SK-N-MC (cell line): ENCODE measurements at places on chromosomes 4 and X.
A peak's percentile ranks its signal among the peaks of the same experiment; 100 is the strongest.

GRCh38 chr4:67725981-67726380, 25.0 kb upstream of the UBA6 start:
- DNase-seq: no peak

DNA sequence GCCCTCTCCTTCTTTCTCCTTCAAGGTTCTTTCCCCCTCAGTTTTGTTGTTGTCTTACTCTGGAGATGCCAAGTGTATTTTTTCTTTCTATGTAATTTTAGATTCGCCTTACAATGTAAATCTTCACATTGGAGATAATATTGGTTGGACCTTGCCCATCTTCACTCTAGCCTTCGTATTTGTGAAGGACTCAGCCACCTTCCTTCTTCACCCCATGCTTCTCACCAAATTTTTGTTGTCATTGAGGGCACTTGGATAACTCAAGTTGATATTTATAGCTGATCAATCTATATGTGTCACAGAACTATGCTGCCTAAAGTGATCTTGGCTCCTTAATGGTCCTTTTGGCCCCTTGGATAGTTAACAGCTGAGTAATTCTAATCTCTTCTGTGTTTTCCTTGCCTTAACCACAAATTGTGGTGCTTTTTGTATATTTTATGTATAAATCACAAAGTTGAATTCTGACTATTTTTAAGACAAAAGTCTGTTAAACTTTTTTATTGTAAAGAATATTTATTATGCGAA, 6.5 kb downstream of the SPRY1 start:
- DNase-seq: no peak

DNA sequence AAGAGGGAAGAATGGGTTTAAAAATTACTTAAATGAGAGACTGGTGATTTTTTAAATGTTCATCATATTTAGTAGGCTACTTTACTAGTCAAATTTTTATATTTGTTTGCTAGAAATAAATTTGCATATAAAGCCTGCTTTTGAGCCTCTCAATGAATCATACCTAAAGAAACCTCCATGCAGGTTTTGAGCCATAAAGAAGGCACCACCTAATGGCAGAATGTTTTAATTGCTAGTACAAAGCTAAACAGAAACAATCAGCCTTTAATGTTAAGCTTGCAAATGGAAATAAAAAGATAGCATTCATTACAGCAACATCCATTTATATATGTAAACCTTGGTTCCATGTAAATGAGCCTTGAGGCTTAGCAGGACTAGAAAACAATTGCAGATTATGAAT, 989.7 kb downstream of the CCSER1 start:
- no peak for DNase-seq

DNA sequence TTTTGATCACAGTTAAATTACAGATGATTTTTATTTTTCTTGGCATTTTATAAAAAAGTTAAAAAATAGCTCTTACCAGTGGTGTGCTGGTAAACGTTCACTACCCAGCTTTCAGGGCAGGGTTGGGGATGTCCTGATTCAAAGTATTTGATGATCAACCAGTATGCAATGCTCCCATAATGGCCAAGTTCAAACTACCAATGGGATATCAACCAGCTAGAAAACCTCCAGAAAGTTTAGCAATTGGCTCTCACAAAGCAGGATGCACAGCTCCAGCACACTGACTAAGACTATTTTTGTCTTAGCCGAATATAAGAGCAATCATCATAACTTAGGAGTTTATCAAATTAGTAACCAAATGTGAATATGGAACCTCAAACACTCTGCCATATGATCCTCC, 108.0 kb upstream of the PDE5A start:
- DNase-seq: no peak

- no peak for DNase-seq
Measured at GRCh38 chr4:91288702-91289311, 1015.0 kb upstream of the GRID2 start.

DNA sequence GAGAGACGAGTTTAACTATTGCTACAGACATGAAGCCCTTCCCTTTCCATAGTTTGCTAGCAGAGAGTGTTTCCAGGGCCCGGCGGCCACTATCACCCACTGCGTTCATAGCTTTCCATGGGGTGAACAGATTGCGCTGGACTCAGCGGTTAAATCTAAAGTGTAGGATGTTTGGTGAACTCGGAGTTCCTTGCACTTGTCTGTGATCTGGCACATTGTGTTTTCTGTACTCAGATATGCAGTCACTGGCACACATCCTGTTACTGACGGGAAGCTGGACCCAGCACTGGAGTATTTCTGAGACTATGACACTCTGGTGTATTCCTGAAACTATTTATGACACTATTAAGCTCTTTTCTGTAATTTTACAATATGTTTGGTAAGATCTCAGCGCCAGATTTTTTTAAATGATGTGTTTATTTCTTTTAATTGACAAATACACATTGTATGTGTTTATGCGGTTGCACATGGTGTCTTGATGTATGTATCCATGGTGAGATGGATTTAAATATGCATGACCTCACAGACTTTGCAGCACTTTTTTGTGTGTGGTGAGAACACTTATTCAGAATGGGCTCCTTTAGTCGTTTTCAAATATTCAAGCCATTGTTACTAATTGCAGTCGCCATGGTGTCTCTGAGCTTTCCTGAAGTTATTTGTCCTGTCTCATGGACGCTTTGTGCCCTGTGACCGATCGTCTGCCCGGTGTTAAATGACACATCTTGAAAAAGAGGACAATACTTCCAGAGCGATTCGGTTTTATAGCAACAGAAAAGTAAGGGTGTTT, 14.1 kb downstream of the CD99 start:
- no peak for DNase-seq

DNA sequence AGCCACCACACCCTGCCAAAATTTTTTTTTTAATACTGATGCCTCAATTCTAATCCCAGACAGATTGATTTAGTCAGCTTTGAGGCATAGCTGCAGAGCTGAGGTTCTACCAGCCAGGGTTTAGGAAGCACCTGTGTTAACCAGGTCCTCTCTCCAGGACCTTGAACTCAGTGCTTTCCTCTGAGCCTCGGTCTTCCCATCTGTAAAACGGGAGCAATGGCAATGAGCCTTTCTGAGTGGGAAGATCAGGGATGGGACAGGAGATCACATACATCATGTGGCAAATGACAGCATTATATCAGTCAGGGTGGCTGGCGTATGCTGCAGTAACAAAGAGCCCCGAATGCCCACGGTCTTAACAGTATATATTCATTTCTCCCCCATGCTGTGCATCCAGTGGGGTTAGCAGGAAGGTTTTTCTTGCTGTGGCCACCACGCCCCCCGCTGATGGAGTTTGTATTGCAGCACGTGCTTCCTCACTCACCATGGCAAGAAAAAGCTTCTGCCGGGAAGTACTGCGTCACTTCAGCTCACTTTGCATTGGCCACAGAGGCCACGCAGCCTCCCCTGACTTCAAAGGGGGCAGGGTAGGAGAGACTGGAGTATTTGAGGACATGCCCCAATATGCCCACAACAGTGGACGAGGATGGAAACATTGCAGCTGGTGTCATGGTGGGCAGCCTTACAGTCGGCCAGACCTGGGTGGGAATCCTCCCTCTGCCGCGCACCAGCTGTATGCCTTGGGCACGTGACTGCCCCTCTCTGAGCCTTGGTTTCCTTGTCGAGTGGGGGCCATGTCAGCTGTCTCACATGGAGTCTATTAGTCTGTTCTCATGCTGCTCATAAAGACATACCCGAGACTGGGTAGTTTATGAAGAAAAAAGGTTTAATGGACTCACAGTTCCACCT, 24.1 kb upstream of the MRFAP1 start:
- no peak for DNase-seq

GRCh38 chrX:11589641-11590040, 76.1 kb downstream of the ARHGAP6 start:
- no peak for DNase-seq

- no peak for DNase-seq
Measured at GRCh38 chr4:160141206-160141605, 1038.3 kb downstream of the RAPGEF2 start.

- no peak for DNase-seq
Measured at GRCh38 chr4:69793732-69794131, 33.3 kb upstream of the SULT1B1 start.

- DNase-seq: no peak
Measured at GRCh38 chrX:46582325-46582724, 8.8 kb downstream of the CHST7 start.

DNA sequence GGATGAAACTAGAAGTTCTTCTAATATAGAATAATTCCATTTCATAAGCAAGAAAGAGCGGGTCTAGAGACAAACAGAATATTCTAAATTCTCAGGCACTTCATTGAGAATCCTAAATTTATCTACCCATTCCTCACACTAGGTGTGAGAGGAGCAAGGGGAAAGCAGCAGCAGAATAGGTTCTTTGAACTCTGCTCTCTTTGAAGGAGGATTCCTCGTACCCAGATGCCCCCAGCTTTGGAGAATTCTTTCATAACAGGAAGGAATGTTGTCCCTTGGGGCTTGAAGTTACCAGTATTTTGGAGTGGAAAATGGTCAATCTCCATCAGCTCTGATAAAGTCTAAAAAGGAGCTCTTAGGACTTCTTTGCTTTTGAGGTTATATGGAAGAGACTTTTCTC, 59.7 kb upstream of the RASGEF1B start:
- no peak for DNase-seq

DNA sequence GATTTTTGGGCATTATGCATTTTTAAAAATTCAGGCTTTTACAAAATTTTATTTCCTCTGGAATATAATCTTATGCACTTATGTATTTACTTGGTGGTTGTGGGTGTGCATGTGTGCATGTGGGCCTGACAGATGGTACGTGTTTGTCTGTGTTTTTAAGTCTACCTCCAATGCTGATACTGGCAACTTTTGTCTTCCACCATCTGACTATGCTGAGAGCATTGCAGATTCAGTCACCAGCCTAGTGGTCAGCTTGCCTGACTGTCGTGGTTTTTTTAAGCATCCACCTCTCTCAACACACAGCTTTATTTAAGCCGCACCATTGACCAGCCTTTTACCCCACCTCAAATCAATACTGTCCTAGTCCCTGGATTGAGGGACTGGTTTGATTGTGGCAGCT, 37.1 kb downstream of the FSTL5 start:
- no peak for DNase-seq

- DNase-seq: no peak
Measured at GRCh38 chrX:70096052-70096451, 33.8 kb downstream of the OTUD6A start.

DNA sequence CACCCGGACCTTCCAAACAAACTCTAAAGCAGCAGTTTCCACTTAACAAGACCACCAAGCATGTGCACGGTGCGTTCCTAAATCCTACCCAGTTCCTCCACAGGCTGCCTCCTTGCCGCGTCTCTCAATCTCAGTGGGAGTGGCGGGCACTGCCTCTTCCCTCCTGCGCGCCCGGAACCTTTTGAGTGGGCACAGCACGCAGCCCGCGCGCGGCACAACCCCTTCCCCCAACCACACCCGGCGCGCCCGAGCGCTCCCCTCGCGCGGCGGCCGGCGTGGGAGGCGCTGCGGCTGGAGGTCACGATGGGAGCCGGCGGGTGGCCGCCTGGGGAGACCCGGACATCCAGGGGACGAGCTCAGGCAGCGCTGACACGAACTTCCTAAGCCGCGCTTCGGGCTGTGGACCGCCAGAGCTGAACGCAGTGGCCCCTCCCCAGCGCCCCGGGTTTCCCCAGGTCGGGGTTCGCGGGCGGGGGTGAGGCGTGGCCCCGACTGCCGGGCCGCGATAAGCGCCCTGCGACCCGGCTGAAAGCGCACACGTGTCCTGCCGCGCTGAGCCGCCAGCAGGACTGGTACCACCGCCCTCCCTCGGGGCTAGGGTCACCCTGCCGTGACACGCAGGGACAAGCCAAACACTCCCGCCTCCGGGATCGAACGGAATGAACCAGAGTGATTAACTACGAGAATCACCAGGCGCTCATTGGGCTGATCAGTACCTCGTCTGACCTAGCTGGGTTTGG, at the start of gene ABCG2:
ABCG2 (minus strand) TSS at position 151 of the 740 bp plus-strand sequence. CDS start 18,644 bp downstream, outside the sequence.
- peak; percentile 6 for DNase-seq
